ENCODE measurements at places on chromosomes 2 and 18. TPM values are rescaled to one million over a fixed set of nuclear protein-coding genes. Genes with fewer than 3 reads are reported as not detected.
A peak's percentile ranks its signal among the peaks of the same experiment; 100 is the strongest.

Gene CCDC150
- 0.56 TPM for total RNA-seq

Gene PLCD4
- total RNA-seq, result 38.0 TPM

Gene GRB14
- 4.8 TPM for total RNA-seq

Gene GPR35
- total RNA-seq, result 0.82 TPM

Gene DYNC1I2
- total RNA-seq, result 46.6 TPM

Gene TMEM37
- total RNA-seq, result 1.2 TPM

Gene RAB6D
- not detected for total RNA-seq

Gene MRPL33
- total RNA-seq, result 269 TPM

Gene ANKZF1
- 9.3 TPM for total RNA-seq

Gene KIAA2012
- total RNA-seq, result 0.06 TPM

DNA sequence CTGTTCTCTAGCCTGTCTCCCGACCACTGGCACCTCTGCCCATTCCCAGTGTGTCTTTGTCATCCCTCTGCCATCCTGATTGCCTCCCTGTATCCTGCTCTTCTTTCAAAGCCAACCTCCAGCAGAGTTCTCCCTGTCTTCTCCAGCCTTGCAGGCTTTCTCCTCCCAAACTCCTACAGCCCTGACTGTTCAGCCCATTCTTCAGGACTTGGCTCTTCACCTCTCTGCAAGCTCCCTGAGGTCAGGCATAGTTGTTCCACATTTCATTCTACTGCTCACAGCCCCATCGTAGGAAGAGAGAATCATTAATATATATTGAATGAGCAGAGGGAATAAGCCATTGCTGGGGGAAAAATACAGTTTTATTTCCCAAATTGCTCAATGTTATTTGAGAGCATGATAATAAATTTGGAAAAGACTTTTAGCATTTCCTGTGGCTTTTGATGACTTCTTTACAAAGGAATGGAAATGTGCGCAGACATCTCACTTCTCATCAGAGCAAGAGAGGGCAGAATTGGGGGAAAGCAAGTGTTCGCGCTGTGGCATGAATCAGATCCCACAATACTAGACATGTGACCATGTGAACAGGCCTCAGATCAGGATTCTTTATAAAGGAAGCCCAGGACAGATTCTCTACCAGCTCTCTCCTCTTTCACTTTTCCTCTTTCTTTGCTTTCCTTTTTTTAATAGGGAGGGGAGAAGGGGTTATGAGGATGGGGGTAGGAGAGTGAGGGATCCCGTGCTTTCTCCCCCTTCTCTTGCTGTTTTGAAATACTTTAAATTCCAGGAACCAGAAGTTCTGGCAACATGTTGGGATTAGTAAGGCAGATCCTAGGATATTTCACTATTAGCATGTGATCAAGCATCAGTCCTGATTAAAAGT lies 37.4 kb downstream of the EPAS1 start:
- DNase-seq, result no peak
- H3K4me1 ChIP-seq, result peaks cover 93% of the 10 kb centered on the region
- H3K4me3 ChIP-seq, result peak overlapping the region; percentile 54
- no peaks in the 10 kb centered on the region for H3K27me3 ChIP-seq
- H3K36me3 ChIP-seq, result no peaks in the 10 kb centered on the region

DNA sequence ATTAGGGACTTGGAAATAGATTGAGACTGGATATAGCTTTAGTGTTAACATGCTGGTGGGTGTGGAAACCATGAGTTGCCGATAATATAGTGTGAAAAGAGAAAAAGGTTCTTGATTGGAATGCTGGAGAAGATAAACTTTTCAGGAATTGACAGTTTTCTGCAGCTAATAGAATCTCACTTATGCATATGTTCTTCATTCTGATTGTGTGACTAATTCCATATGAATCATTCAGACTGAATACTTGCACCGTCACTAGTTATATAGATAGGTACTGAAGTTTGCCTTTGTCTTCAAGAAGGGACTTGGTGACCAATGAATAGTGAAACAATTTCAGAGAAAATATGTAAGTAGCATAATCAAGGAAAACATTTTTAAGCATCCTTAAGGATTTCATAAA lies 225.7 kb upstream of the FOSL2 start:
- H3K4me3 ChIP-seq, result no peak overlapping the region
- no peak for DNase-seq
- H3K27me3 ChIP-seq, result no peaks in the 10 kb centered on the region
- no peak overlapping the region for H3K27ac ChIP-seq

GRCh38 chr18:32968248-32968647 lies 195.4 kb upstream of the KLHL14 start:
- no peaks in the 10 kb centered on the region for H3K27me3 ChIP-seq
- no peaks in the 10 kb centered on the region for H3K4me1 ChIP-seq
- no peak for DNase-seq
- no peaks in the 10 kb centered on the region for H3K36me3 ChIP-seq
- no peak overlapping the region for H3K27ac ChIP-seq

DNA sequence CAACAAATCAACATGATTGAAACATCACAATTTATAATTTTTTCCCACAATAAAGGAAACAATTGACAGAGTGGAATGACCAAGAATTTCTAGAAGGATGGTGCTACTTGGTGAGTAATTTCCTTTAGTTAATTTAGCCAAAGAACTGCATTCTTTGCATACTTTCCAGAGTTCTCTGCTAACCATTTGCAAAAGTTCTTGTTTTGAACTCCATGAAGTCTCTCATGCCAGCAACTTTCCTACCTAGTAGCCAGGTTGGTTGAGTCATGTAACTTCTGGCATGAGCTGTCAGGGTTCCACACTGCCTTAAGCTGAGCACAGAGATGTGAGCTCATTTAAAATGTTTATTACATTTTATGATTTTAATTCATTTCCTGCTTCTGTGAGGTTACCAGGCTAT lies 539.6 kb downstream of the PID1 start:
- no peaks in the 10 kb centered on the region for H3K36me3 ChIP-seq
- no peak overlapping the region for H3K4me3 ChIP-seq
- no peaks in the 10 kb centered on the region for H3K4me1 ChIP-seq
- H3K27me3 ChIP-seq, result no peaks in the 10 kb centered on the region

GRCh38 chr18:57951999-57952774 lies 91.8 kb upstream of the NEDD4L start:
- no peak overlapping the region for H3K4me3 ChIP-seq
- H3K27me3 ChIP-seq, result no peaks in the 10 kb centered on the region
- H3K27ac ChIP-seq, result no peak overlapping the region
- no peaks in the 10 kb centered on the region for H3K36me3 ChIP-seq
- DNase-seq, result no peak
- no peaks in the 10 kb centered on the region for H3K4me1 ChIP-seq

DNA sequence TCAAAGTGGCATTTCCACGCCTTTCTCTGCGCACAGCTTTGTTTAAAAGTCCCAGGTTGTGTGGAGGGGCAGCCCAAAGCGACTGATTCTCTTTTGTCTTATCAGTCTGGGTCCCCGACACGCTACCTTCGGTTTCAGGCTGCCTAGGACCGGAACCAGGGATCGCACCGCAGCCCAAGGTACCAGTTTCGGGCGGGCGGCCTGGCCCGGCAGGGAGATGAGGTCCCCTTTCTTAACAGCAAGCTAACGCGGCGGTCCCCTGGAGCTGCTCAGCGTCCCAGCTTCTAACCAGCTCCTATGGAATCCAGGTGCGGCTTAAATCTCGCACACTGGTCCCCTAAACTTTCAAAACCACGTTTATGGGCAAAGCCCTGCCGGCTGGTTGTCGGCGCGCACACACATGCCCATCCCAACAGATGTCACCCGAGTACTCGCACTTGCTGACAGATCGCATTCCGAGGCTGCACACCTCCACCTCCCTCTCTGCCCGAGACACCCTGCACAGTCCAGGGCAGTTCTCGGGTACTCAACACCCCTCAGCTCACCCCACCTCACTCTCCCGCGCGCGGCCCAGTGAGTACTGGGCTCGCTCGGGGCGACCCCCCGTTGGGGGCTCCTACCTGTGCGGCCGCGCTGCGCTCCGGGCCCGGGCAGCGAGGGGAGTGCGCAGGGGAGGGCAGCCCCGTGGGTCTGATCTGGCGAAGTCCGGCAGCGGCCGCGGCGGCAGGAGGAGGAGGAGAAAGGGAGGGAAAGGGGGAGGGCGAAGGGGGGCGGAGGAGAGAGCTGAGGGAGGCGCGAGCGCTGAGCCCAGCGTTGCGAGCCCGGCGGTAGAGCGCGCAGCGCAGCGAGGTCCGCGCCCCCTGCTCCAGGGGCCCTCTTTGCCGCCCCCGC lies at the start of gene EFEMP1:
EFEMP1 (minus strand) TSS at position 692 of the 891 bp plus-strand sequence. CDS start 1,342 bp downstream, outside the sequence.
- H3K36me3 ChIP-seq, result no peaks in the 10 kb centered on the region
- peaks cover 2% of the 10 kb centered on the region for H3K27me3 ChIP-seq
- H3K4me3 ChIP-seq, result peak within 1 kb of the TSS; percentile 64
- no peaks in the 10 kb centered on the region for H3K4me1 ChIP-seq
- H3K27ac ChIP-seq, result no peak within 1 kb of the TSS

GRCh38 chr18:21853016-21853415 lies 112.4 kb downstream of the MIB1 start:
- no peak overlapping the region for H3K27ac ChIP-seq
- H3K36me3 ChIP-seq, result no peaks in the 10 kb centered on the region
- no peak overlapping the region for H3K4me3 ChIP-seq
- H3K27me3 ChIP-seq, result no peaks in the 10 kb centered on the region
- peaks cover 17% of the 10 kb centered on the region for H3K4me1 ChIP-seq
- no peak for DNase-seq

DNA sequence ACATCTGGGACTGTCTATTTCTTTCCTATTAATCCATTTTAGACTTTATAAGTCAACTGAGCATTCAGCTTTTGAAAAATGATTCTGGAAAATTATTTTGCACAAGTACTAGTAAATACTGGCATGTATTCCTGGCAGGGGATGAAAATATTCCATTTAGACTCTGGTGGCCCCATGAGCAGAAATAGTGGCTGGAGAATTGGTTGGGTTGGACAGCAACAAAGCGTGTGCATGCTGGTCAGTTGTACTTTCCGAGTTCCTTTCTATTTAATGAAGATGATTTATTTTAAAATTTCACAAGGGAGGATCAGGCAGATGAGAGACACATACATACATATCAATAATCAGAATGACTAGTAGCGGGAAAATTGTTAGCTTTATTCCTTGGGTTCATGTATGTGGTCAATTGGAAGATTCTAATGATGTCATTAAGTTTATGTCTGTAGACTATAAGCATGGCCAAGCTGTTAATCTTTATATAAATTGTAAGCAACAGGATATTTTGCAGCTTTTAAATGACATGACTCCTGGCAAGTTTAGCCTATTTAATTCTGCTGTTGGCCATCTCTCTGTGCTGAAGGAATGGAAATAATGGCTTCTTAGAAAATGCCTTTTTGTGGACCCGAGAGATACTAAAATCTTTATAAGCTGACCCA lies 541.6 kb downstream of the SLC4A3 start:
- no peak overlapping the region for H3K4me3 ChIP-seq
- no peaks in the 10 kb centered on the region for H3K36me3 ChIP-seq
- no peaks in the 10 kb centered on the region for H3K27me3 ChIP-seq
- no peak for DNase-seq

- no peaks in the 10 kb centered on the region for H3K27me3 ChIP-seq
- no peak overlapping the region for H3K27ac ChIP-seq
- no peak overlapping the region for H3K4me3 ChIP-seq
- no peaks in the 10 kb centered on the region for H3K4me1 ChIP-seq
- DNase-seq, result no peak
Observed at GRCh38 chr2:211159972-211160371, 603.6 kb downstream of the CPS1 start.

- peaks cover 7% of the 10 kb centered on the region for H3K36me3 ChIP-seq
- no peak overlapping the region for H3K4me3 ChIP-seq
- H3K27me3 ChIP-seq, result no peaks in the 10 kb centered on the region
Observed at GRCh38 chr18:12820506-12820905, 63.5 kb downstream of the PTPN2 start.

- no peak for DNase-seq
- H3K27ac ChIP-seq, result no peak overlapping the region
- no peaks in the 10 kb centered on the region for H3K27me3 ChIP-seq
- H3K36me3 ChIP-seq, result no peaks in the 10 kb centered on the region
- no peaks in the 10 kb centered on the region for H3K4me1 ChIP-seq
- H3K4me3 ChIP-seq, result no peak overlapping the region
Observed at GRCh38 chr2:234293973-234294372, 202.9 kb downstream of the ARL4C start.

DNA sequence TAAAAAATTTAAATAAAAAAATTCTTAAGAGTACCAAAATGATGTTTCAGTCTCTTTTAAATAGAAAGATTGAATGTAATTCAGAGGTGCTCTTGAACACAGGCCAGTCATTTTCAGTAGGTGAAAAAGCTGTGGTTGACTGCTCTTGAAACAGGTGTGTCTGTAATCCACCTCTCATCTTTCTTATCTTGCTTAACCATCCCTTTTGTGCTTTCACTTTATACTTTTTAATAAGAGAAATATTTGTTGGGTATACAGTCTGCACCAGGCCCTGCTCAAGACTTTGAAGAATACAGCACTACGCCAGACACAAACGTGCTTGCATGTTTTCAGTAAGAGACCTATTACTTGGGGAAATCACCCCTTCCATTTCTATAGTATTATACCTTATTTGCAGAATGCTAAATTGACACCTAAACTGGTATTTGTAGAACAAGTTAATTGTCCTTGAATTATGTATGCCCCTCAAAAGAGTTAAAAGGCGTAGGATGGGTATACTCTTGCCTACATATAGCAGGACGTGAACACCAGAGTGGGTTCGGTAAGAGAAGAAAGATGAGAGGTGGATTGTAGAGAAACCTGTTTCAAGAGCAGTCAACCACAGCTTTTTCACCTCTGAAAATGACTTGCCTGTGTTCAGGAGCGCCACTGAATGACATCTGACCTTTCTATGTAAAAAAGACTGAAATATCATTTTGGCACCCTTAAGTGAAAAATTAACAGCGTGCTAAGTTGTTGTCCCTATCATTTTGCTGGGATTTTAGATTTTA lies 4.0 kb upstream of the RTN4 start:
- no peaks in the 10 kb centered on the region for H3K36me3 ChIP-seq
- DNase-seq, result no peak
- H3K27ac ChIP-seq, result no peak overlapping the region

DNA sequence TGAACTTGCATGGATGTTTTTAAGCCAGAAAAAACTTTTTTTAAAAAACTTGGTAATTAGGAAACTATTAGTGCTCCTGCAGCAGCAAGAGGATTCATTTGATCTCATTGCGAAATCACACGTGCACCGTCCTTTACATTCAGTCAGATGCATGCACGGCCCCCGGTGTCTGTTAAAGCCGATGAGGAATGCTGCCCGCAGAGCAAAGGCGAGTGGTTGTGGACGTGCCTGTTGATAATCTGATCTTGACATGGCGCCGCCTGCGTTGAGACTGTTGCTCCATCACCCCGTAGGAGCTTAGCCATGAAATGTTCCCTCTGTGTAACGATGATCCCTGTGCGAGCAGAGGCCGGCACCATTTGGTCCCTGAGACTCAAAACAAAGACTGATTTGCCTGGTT lies 300.0 kb downstream of the GBX2 start:
- no peak overlapping the region for H3K4me3 ChIP-seq
- no peaks in the 10 kb centered on the region for H3K27me3 ChIP-seq
- peaks cover 8% of the 10 kb centered on the region for H3K4me1 ChIP-seq
- no peak for DNase-seq
- no peaks in the 10 kb centered on the region for H3K36me3 ChIP-seq

DNA sequence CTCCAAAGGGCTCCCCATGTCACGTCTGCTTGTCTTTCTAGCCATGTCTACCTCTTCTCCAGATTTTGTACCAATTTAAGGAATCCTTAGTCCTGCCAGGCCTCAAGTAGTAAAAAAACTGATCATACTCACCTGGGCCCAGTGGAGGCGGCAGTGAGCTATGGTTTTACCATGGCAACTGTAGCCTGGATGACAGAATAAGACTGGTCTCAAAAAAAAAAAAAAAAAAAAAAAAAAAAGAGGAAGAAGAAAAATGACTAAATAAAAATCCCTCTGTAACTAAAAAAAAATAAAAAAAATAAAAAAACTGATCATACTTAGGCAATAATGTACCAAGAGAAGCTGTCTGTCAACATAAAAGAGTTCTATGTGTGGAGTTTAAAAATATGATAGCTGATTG lies 221.6 kb downstream of the NR4A2 start:
- H3K27ac ChIP-seq, result no peak overlapping the region
- H3K27me3 ChIP-seq, result no peaks in the 10 kb centered on the region
- no peak for DNase-seq
- no peaks in the 10 kb centered on the region for H3K36me3 ChIP-seq
- no peak overlapping the region for H3K4me3 ChIP-seq

Data from psoas muscle (tissue), 8 donors.